MCF 10A (cell line): ENCODE measurements at places on chromosomes 12 and 14. TPM values are rescaled to one million over a fixed set of nuclear protein-coding genes. Genes with fewer than 3 reads are reported as not detected.

Gene L3HYPDH
- 32.5 and 35.0 TPM in 2 replicates for total RNA-seq

Gene MYO1H
- total RNA-seq: not detected in 2 replicates

GRCh38 chr14:75068294-75069120 is 934 bp upstream of the ZC2HC1C start:
- no peaks in the 10 kb centered on the region for H3K36me3 ChIP-seq
- no peak overlapping the region for H3K4me3 ChIP-seq
- H3K27ac ChIP-seq: no peak overlapping the region
- peak; percentile 19 for DNase-seq

DNA sequence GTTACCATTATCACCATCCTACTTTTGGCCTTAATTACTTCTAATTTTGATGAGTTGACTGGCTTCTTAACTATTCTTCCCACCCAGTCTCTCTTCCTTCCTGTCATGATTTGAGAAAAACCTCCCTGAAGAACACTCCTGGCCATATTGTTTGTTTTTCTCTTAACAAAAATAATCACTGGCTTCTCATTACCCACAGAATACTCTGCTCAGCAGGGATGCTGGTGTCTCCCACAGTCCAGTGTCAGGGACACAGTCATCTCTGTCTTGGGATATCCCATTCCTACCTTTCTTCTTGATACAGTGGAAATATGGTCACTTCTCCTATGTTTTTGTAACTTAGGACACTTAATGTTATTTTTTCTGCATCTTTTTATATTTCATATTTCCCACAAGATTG is 103.7 kb downstream of the SRGAP1 start:
- peaks cover 32% of the 10 kb centered on the region for H3K4me1 ChIP-seq
- peaks cover 13% of the 10 kb centered on the region for H3K36me3 ChIP-seq
- no peak overlapping the region for H3K4me3 ChIP-seq

DNA sequence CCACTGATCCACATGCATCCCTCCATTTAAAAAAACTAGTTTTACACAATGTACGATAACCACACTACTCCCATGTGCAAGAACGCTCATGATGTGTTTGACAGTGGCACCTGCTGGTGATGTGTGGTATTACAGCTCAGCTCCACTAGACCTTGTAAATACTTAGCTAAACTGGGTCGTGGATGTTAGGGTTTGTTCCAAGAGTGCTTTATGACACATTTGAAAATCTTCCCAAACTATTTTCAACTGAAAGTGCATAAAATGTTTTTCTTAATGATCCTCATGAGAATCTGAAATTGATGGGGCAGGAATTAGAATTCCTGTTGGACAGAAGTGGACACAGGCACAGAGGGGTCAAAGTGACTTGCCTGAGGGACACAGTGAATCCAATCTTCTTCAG is 99.2 kb downstream of the SCARB1 start:
- no peaks in the 10 kb centered on the region for H3K27me3 ChIP-seq
- peak overlapping the region; percentile 79 for H3K27ac ChIP-seq
- no peaks in the 10 kb centered on the region for H3K36me3 ChIP-seq
- DNase-seq: peak; percentile 62

DNA sequence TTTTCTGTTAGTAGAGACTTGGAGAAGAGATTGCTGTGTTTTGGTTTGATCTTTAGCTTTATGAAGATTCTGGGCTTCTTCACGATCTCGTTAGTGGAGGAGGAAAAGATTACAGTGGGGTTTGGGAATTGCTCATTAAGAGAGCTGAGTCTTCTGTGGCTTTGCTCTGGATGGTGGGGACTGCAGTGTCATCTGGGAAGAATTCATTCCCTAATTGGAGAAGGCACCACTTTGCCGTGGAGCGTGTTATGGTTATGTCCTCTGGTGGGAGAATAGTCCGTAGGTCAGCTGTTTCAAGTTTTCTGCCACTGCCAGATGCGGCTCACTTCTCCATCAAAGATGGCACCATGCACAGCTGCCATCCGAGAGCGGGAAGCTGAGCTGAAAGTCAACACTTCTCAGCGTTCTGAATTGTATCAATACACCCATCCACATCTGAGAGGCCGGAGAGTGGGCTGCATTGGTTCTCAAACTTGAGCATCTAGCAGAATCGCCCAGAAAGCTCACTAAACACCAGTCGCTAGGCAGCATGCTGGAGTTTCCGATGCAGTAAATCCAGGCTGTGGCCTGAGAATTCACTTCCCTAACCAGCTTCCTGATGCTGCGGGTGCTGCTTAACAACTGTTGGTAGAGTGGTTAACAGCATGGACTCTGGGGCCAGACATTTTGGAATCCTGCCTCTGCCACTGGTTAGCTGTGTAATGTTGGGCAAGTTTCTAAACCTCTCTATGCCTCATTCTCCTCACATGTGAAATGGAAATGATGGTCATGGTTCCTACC is 117.8 kb downstream of the PLXNC1 start:
- H3K4me3 ChIP-seq: no peak overlapping the region
- DNase-seq: no peak
- H3K36me3 ChIP-seq: peaks cover 6% of the 10 kb centered on the region
- H3K27me3 ChIP-seq: no peaks in the 10 kb centered on the region
- H3K4me1 ChIP-seq: peaks cover 13% of the 10 kb centered on the region
